ENCODE measurements at places on chromosomes 3 and 15.

- DNase-seq: no peak
These were observed 544.5 kb downstream of the MFSD1 start for GRCh38 chr3:159346271-159346903.

DNA sequence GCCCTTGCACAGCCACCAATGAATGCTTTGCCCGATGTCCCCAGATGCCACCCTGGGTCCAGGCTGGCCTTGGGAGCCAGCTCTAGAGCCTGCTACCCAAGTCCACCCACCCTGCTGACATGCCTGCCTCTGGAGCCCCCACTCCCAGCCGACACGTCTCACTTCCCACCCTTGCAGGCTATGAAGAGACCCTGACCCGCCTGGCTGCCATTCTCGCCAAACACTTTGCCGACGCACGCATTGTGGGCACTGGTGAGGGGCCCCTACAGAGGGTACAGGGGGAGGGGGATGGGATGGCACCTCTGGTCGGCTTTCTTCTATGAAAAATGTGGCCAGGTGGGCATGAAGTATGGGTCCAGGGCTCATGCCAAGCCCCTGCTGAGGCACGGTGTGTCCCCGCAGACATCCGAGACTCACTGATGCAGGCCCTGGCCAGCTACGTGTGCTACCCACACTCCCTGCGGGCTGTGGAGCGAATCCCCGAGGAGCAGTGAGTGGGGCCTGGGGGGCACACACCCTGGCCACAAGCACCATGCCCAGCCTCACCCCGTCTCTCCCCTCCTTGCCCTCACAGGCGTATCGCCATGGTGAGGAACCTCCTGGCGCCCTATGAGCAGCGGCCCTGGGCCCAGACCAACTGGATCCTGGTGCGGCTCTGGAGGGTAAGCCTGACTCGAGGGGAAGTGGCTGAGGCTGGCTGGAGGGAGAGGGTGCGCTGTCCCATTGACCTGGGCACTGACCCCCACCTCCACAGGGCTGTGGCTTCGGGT lies 6.0 kb downstream of the AMIGO3 start:
- DNase-seq: no peak

DNA sequence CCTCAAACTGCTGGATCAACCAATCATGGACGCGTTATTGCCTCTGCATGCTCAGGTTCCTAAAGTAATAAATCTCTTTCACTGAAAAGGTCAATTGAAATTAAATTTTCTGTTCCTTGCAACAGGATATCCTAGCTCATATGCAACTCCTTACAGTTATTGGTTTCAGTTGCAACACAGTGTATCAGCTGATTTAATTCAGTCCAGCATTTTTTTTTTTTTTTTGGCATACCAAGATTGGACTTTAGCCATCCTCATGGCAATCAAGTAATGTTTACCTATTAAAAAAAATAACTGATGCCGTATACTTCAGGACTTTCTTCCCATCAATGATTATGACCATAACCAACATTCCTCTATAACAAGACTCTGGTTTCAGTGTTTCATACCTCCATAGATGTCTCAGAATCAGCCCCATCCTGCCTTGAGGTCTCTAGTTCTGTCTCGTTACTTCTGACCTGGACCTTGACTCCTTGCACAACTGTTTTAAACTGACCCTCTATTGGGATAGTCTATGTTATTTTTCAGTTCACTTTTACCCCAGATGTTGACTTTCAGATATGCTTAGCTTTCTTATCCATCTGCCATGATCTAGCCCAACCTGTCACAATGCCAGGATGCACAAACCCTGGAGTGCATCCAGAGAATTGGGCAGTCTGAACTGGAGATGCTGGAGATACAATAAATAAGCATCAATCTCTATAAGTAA lies 265.0 kb upstream of the GADL1 start:
- no peak for DNase-seq

DNA sequence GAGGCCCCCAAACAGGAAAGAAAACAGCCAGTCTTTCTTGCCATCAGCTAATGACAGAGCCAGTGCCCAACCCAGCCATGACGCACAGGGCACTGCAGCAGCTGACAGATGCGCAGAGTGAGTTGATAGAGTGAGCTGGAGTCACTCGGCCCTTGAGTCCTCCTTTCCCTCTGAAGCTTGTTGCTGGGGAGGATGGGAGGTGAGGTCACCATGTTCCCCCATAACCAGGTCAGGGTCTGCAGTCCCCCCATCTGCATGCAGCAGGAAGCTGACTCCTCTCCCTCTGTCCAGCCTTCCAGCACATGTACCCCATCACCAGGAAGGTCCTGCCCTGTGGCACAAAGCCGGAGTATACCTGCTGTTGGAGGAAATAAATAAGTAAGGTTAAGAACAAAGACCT lies 174.6 kb downstream of the ABHD5 start:
- DNase-seq: no peak

DNA sequence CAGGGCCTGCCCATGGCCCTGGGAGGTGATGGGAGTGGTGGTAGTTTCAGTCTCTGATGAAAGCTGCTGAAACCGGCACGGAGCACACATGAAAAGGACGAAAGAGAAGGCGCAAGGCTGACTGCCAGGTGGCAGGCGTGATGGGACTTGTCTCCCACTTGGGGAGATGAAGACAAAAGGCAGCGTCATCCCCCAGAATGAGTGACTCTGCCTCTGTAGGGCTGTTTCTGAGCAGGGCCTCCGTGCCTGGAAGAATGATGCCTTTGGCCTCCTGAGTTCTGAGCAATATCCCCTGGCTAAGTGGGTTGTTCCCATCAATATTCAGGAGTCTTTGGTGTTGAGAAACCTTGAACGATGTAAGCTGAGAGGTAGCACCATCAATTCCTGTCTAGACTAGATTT lies 237.8 kb downstream of the OPA1 start:
- peak; percentile 53 for DNase-seq

GRCh38 chr3:188369526-188369925 lies 215.6 kb downstream of the LPP start:
- no peak for DNase-seq

- no peak for DNase-seq
These were observed 16.6 kb downstream of the SCAANT1 start for GRCh38 chr3:63895422-63896189.

DNA sequence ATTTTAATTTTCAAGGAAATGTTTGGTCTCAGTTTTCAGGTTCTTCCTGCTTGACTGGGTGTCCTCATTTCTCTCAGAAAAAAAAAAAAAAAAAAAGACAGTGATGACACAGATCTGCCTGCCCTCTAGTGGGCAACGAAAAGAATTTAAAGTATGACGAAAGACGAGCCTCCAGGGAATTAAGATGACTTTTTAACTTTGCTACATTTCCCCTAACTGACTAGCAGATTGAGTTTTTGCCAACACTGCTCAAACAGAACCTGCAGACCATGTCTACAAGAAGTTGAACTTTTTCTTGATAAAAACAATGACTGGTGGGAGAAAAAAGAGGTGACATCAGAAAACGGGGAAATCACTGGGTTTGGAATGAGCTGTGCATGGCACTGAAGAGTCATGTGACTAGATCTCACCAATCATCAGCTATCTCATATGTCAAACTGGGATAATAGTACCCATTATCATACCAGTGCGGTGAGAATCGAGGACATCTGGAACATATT lies 40.8 kb downstream of the EOMES start:
- DNase-seq: peak; percentile 53

DNA sequence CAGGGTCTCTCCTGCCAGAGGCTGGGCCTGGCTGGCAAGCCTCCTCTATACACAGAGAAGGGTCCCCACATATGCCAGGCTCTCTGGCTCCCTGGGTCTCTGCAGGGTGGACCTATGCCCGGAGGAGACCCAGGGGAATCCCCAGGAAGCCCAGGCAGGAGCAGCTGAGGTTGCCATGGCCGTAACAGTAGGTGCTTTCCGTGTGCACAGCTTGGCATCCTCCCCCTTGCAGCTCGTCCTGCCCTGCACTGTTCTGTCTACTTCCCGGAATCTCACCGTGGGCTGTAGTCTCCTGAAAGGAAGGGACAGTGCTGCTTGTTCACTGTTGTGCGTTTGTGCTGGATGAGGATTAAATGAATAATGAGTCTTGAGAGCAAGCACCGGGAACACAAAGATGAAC lies 47.8 kb downstream of the DAPK2 start:
- DNase-seq: no peak

DNA sequence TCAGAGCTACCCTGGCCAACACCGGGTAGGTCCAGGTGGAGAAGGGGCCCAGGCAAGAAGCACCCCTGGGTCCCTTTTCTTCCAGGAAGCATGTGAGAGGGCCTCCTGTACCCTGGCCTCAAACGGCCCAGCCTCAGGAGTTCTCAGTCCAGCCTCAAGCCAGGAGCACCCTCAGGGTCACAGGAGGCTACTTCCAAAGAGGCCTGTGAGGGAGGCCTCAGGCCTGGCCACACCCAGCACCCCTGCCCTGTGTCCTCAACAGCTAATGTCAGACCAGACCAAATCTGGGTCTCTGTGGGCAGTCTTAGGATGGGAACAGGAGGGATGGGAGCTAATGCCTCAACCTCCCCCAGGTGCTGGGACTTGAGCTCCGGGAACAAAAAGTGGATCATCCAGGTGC lies 23.5 kb downstream of the PTH1R start:
- no peak for DNase-seq

GRCh38 chr3:5233026-5233425 lies 45.5 kb downstream of the EDEM1 start:
- no peak for DNase-seq

DNA sequence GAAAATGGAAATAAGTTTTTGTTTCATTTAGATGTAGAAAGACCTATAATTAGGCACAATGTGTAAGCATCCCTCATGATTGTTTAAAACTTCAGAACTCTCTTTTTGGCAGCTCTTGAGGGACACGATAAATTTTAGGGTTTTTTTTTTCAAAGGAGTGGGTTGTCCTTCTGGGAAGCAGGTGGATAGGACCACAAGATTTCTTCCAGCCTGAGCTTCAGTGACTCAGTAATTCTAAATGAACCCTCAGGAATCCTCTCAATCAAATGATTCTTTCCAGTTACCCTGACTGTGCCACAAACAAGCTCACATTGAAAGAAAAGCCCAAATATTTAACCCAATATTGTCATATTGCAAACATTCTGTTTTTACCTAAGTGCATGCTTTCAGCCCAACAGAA lies 45.1 kb downstream of the COL8A1 start:
- no peak for DNase-seq

- no peak for DNase-seq
These were observed 9.5 kb downstream of the IFT122 start for GRCh38 chr3:129449279-129450115.

- no peak for DNase-seq
These were observed 111.8 kb upstream of the RGMA start for GRCh38 chr15:93200837-93201226.

DNA sequence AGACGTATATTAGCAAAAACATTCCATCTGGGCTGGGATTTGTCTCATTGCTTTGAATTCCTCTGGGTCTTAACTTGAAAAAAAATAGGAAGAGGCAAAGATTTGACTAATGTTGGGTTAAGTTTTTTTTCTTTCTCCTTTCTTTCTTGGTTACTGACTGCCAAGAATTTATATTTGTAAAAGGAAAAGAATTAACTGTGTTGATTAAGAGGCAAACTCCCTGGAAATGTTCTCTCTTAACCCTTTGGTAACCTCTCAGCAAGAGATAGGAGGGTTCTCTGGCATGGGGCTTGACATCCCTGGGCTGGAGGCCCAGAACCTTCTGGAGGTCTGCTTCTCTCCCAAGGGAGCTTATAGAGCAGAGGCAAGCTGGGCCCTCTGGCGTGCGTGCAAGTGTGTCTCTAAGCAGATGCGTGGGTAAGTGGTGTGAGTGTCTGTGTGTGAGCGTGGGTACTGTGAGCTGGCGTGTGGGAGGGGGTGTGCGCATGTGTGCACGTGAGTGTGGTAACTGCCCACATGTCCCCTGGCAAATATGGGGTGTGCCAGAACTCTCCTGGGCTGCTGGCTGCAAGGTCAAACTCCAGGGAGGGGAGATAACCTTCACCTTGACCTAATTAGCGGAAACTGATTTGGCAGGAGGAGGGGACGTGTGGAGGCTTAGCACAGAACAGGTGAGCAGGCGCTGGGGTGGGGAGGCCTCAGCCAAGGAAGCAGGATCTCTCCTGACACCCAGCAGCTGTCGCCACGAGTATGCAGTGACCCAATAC lies 49.4 kb upstream of the MAGEF1 start:
- DNase-seq: no peak

GRCh38 chr15:69691307-69692015 lies 238.8 kb downstream of the RPLP1 start:
- DNase-seq: no peak

DNA sequence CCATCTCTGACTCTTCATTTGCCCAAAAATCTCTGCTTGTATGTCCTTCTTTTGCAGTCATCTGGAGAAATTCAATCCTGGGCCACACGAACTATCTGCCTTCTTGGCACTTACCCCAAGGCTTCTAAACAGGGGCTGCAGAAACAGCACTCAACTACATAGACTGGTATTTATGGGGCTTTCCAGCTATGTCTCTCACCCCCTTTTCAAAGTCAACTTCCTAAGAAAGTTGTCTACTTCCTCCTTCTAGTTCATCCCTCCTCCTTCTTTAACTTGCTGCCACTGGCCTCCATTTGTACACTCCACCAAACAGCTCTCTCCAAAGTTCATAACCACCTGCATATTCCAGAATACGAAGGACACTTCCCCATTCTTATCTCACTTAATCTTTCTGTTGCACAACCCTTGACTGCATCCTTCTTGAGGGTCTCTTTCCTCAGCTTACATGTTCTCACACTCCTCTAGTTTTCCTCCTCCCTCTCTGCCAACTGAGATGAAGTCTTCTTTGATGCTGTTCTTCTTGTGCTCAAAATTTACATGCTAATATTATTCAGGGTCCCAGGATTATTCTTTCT lies 55.2 kb downstream of the PLD1 start:
- no peak for DNase-seq

- no peak for DNase-seq
These were observed 5.0 kb upstream of the EPHB1 start for GRCh38 chr3:134790065-134790464.

DNA sequence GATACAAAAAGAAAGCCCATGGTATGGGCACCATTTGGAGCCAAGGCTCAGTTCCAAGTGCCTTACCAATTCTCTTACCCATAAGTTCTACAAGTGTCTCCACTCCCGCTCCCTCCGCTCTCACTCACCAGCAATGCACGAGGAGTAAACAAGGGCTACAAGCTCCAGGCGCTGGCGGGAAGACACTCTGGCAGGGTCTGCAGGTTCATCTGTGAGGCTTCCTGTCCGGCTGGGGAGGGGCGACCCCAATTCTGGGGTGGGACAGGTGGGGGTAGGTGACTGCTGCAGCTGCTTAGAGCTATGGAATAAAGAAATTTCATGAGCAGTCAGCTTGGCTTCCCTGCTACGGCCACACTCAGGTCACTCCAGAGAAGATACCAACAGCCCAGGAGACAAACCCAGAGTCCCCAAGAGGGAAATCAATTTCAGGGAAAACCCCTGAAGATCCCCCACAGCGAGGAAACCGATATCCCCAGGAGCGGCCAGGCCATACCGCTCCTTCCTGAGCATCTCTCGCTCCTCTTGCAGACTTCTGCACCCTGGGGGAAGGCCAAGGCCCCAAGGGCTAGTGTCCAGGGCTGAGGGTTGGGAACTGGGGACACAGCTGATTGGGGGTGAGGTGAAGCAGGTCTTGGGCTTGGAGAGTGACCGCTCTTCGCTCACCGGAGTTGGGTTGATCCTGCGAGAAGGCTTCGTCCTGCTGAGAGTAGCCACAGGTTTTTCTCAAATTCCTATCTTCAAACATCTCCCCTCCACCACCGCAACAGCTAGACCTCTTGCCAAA lies 1.4 kb downstream of the CDAN1 start:
- no peak for DNase-seq

- DNase-seq: no peak
These were observed 46.3 kb downstream of the DGKG start for GRCh38 chr3:186315581-186316354.

GRCh38 chr15:73362900-73363299 lies 5.9 kb downstream of the HCN4 start:
- DNase-seq: no peak

- no peak for DNase-seq
These were observed 98.9 kb downstream of the FMN1 start for GRCh38 chr15:33095641-33096040.

GRCh38 chr3:52243791-52244628 lies 1.5 kb upstream of the PPM1M start:
- DNase-seq: no peak
